EL (cell line): ENCODE measurements at places on chromosomes 1 and 21.
A peak's percentile ranks its signal among the peaks of the same experiment; 100 is the strongest.

- DNase-seq, result no peak
These were observed 351.9 kb downstream of the ADGRL2 start for GRCh38 chr1:82152356-82153271.

- no peak for DNase-seq
These were observed 67.6 kb upstream of the GUCA2B start for GRCh38 chr1:42085596-42085995.

DNA sequence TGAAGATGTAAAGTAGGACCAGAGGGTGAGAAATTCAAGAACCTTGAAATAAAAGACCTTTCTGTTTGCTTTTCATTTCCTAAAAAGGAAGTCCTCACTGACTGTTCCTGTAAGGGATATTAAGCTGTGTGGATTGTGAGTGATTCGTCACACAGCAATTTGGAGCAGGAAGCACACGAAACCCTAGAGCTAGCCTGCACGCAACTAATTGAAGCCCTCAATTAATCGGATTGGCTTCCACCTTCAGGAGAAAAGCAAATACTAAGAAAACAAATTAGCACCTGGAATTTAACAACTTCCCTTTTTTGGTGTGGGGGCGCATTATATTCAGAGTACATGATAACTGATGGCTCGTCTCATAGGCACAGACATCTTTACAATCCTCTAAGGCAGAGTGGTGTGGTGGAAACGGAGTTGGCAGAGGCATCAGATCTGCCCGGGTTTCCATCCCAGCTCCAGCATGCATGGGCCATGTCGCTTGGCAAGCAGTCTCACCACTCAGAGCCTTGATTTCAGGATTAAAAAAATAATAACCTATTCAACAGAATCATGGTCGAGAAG lies 95.2 kb downstream of the KCNJ15 start:
- DNase-seq, result peak; percentile 82

DNA sequence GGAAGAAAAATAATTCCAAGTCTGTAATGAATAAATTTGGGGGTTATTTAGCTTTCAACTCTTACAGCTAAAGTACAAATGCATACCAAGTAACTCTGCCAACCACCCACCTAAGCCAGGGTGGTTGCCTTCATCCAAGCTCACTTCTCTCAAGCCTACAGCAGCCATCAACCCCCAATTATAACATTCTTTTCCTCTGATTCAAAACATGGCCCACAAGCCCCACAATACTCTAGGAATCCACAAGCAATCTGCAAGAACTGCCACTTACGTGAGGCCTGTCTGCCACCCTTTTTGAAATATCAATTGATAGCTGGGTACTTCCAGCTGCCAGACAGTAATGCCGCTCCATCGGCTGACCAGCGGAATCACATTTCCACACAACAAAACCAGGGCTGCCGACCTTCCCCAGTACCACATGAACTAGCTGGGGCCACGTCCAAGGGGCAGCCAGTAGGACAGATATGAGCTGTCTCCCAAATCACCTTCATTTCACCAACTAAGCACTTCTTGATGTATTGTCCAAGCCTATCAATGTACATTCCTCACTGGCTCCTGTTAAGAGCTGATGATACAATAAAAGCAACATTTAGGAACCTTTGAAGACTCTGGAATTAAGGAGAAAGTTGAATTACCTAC lies 3.2 kb downstream of the LBR start:
- peak; percentile 87 for DNase-seq

GRCh38 chr1:20284046-20284445 lies 6.6 kb upstream of the VWA5B1 start:
- no peak for DNase-seq
